ENCODE measurements at places on chromosomes 13 and 19.

- no peak for DNase-seq
These were observed 110.0 kb downstream of the KCNRG start for GRCh38 chr13:50125304-50125553.

GRCh38 chr13:22169473-22169872 lies 498.6 kb downstream of the FGF9 start:
- peak; percentile 8 for DNase-seq

DNA sequence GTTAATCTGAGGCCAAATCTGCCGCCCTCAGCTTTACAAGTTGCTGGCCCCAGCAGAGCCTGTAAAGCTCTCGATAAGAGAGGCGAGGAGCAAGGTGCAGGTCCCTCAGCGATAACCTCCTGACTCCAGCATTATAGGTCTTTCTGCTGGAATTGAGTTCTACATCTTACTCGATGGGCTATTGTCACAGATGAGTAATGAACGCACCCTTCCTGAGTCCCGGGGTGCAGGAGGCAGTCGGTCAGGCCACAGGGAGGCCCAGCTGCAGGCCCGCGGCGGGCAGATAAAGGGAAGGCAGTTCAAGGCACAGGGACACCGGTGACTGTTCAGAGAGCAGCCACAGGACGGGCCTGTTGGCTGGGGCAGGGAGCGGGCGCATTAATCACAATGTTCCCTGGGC lies 157.6 kb upstream of the OBI1 start:
- no peak for DNase-seq

DNA sequence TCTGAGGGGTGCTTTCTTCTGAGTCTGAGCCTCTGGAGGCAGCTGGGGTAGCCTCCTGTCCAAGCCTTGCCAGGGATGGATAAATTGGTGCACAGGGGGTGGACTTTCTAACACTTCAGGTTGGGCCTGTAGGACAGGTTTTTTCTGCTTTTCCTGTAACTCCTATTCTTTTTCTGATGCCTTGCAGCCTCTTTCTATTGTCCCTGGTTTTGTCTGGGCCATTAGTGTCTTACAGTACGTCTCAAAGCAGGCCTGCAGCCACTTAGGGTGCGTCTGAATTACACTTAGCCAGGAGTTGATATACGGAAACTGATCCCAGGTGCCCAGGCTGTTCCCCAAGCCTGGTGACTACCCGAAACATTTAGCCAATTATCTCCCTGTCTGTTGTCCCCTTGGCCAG lies 213.3 kb upstream of the HTR2A start:
- DNase-seq, result no peak

DNA sequence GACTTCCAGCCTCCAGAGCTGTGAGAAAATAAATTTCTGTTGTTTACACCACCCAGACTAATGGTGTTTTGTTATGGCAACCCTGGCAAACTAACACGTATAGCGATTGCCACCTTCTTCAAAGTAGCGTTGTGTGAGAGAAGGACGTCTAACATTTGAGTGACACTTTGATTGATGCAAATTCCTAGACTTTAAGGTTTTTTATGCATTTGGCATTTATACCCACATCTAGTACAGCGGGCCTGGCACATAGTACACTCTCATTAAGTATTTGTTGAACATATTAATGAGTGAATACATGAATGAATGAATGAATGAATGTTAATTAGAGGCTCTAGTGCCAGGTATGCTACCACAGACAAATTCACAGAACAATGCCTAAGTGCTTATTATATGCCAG lies 36.7 kb downstream of the POU4F1 start:
- DNase-seq, result no peak

- no peak for DNase-seq
These were observed 79.9 kb upstream of the MYCBP2 start for GRCh38 chr13:77406644-77407440.

GRCh38 chr13:93244918-93245280 lies 18.3 kb downstream of the GPC6 start:
- peak; percentile 63 for DNase-seq

DNA sequence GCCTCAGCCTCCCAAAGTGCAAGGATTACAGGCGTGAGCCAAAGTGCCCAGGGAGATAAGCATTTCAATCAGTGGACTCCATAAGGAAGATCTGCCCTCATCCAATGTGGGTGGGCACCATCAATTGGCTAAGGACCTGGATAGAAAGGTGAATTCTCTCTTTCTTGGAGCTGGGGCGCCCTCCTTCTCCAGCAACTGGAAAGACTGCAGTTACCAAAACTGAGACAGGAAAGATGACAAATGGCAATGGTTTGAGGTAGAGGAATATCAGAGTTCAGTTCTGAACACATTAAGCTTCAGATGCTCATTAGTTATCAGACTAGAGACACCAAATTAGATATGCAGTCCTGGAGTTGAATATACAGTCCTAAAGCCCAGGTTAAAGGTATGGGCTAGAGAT lies 10.5 kb upstream of the ELF1 start:
- DNase-seq, result no peak

- no peak for DNase-seq
These were observed 113.7 kb downstream of the OLFM4 start for GRCh38 chr13:53142306-53142705.

DNA sequence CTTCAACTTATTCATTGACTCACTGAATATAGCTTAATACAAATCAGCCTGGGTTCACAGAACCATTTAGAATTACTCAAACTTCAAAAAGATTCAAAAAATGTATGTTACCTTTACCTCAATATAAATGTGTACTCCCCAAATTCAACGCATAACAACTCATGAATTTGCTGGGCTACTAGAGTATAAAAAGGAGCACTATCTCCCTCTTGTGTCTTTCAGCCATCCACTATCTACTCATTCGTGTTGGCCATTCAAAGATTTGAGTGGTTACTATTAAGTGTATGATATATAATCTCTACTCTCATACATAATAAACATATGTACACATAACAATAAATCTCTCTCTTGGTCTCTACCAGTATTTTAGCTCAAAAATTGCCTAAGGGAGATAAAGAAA lies 20.3 kb downstream of the INTS6 start:
- DNase-seq, result no peak

- DNase-seq, result no peak
These were observed 23.7 kb upstream of the PLEKHF1 start for GRCh38 chr19:29641597-29641996.

DNA sequence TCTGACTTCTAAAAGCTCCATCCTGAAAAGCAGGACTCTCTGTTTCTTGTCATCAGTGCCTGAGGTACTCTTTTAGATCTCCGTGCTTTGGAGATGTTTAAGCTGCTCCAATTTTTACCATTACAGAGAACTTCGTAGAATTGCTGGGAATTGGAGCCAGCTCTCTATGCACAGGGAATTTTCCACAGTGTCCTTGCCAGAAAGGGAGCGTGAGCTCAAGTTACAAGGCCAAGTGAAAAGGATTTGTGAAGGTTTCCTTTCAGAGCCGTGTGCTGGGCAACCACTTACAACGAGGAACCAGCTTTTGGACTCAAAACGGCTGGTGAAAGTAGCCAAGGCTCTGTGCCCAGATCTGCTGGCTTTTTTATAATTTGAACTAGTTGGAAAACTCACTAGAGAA lies 82.6 kb downstream of the NUFIP1 start:
- DNase-seq, result no peak

DNA sequence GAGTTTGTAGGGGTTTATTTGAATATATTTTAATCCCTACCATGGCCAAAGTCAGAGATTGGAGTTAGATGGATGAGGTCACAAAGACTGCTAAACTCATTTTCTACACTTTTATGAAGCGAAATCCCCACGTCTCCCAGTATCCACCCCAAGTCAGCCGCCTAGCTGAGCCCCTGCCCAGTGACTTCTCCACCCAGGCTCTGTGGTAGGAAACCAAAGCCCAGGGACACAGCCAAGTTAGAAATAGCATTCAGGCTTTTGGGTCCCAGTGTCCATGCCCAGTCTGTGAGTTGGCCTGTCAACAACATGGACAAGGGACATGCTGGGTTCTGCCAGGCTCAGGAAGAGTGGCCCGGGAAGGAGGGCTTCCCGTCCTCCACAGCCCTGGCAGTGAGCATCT lies 474.0 kb downstream of the FOXO1 start:
- DNase-seq, result no peak

DNA sequence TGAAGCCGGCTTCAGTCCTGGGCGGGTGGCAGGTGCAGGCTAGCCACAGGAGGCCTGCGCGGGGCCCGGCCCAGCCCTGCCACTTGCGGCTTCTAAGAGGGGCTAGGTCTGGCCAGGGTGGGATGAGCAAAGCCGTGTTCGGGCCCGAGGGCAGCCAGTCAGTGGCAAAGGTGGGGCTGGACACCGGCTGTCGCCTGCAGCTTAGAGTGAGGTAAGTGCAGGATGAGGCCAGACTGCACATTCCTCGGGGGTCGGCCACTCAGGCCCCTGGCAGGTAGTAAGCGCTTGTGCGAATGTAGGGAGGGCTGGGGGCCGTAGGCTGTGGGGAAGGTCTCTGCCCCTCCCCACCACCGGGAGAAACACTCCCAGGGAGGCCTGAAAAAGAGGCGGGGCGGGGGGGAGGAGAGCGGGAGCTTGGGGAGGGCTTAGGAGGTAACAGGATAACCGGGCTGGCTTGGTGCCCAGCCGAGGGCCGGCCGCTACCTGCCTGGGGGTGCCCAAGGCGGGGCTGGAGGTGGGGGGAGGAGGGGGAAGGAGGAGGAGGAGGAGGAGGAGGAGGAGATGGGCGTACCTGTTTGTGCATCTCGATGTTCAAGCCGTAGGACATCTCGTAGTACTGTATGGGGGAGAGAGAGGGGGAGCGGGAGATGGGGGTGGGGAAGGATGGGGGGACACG lies 6.4 kb downstream of the TLE5 start:
- peak; percentile 82 for DNase-seq

DNA sequence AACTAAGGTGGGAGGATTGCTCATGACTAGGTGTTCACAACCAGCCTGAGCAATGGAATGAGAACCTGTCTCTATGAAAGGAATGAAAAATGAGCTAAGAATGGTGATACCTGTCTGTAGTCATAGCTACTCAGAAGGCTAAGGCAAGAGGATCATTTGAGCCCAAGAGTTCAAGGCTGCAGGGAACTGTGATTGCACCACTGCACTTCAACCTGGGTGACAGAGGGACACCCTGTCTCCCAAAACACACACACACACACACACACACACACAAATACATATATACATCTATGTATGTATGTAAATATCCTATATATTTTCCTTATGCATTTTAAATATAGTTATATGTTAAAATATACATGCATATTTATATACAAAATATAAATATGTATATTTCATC lies 7.4 kb upstream of the ZNF433 start:
- DNase-seq, result no peak

GRCh38 chr19:47253467-47253881 lies 2.9 kb upstream of the CCDC9 start:
- peak; percentile 90 for DNase-seq

GRCh38 chr13:44236370-44236769 lies 137.3 kb upstream of the SERP2 start:
- DNase-seq, result peak; percentile 69

- no peak for DNase-seq
These were observed 13.3 kb upstream of the LILRB1 start for GRCh38 chr19:54616821-54617560.

Data from bronchial epithelial cell (primary cell).